ENCODE measurements at places on chromosomes 11 and 22.

DNA sequence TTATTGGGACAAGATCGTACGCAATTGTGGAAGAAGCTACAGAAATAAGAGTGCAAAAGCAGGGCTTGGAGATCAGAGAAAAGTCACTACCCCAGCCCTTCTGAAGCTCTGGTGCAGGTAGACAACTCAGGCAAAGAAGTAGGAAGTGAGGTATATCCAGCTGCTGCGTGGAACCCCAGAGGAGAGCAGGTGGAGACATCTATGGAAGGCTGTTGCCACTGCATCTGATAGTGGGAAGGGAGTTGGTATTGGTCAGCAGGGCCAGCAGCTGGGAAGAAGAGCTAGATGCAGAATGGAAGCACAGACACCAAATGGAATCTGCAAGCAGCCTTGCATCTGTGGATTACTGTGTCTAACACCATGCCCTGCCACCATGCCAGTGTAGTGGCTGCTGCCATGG, 165.1 kb downstream of the WNT11 start:
- no peak for DNase-seq

GRCh38 chr11:69106031-69106811, 49.5 kb upstream of the SMIM38 start:
- no peak for DNase-seq

DNA sequence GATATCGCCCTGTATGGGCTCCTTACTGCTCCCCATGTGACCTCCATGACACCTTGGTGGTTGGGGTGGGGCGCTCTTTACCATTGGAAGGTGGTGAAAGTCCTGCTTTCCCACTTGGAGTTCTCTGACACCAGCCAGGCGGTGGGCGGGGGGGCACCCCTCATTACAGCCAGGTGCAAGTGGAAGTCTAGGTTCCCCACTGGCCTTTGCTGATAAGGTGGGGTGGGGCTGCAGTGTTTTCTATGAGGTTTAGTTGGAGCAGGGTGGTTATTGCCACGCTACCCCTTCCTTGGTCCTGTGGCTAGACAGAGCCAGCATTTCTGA, 5.5 kb upstream of the SLC37A2 start:
- no peak for DNase-seq

- no peak for DNase-seq
Observed at GRCh38 chr11:2940147-2940920, 11.1 kb upstream of the PHLDA2 start.

DNA sequence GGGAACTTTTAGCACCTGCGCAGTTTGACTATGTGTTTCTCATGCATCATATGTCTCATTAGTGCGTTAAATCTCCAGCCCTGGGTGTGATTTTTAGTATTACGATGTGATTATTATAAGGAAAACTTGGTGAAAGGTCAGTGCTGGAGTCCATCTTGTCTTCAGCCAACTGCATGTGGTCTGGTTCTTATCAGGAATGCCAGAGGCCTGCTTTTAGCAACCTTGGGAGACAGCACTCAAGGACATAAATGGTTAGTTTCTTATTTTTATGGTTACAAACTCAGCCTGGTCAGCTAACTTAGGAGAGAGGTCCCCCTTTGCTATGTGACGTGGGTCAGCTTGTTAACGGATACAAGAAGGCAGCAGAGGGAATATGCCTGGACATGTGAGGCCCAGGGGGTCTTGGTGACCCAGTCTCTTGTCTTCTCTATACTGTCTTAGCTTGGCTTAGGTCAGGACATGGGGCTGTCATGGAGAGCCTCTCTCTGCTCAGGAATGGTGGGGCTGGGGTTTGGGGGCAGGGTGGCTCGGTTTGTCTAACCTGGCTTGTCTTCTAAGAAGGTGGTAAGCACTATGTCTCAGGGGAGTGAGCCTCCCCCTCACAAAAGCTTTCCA, 21.5 kb downstream of the KCTD21 start:
- no peak for DNase-seq

DNA sequence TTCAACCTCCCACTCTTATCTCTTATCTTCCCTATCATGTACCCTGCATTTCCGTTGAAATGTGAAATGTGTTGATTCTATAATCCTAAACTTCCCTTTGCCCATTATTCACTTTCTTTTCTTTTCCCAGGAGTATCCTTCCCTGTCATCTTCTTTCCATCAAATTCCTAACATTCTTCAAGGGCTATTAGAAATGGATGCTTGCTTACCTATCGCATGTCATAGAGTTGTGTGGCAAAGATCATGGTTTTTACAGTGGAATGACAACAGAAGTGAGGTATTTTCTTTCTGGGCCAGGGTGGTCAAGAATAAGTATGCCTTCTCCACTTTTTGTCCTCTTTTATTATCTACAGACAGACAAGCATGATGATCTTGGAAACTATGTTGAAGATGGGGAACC, 124.4 kb upstream of the SLC5A12 start:
- DNase-seq: no peak

DNA sequence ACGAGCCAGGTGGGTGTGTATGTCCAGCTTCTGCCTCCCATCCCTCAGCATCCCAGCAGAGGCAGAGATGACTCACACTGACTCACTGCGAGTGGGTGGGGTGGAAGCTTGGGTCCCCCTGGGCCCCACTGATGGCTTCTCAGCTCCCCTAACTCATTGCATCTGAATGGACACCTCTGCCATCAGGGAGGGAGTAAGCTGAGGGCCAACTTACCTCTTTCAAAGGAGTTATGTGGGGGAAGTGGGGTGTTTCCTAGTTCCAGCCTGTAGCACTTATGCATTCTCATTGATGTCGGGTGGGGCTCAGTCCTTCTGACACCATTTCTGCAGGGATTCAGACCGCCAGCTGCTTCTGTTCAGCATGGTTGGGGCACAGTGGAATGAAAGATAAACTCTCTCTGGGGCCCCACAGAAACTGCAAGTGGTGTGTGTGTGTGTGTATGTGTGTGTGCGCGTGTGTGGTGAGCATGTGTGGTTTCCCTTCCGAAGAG, 1425.8 kb downstream of the TBC1D22A start:
- no peak for DNase-seq

- DNase-seq: no peak
Observed at GRCh38 chr11:122405547-122406341, 249.8 kb upstream of the UBASH3B start.

DNA sequence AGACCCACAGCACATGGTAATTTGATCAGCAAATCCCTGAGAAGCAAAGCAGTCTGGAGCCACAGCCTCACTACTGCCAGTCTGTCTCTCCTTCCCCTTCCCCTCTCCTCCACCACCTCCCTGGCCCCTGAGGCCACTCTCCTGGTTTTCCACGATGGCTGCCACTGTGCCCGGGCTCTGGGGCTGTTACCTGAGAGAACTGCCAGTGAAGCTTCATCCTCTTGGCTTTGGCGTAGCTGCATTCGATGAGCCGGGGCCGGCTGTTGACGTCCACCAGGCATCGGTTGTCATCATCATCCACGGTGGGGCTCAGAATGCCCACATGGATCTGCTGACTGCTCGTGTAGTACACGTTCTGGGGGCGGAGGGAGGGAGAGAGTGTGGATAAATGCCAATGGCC, 60.2 kb downstream of the CSNK2A3 start:
- DNase-seq: no peak

- DNase-seq: no peak
Observed at GRCh38 chr11:19208181-19208580, 6.4 kb upstream of the CSRP3 start.

DNA sequence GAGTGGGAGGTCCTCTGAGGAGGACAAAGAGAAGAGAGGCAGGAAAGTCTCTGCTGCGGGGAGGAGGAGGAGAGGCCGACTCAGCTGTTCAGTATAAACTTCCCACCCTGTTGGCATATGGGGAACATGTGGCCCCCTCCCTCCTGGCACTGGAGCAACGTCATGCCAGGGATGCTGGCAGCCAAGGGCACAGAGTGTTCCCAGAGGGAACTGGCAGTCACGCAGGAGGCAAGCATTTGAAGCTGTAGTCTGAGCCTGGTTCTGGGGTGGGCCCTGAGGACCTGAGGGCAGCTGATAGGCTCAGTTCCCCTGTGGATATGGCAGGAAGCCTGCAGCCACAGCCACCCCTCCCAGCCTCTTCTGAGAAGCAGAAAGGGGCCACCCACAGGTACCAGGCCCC, 67.1 kb upstream of the TSPAN18 start:
- no peak for DNase-seq

DNA sequence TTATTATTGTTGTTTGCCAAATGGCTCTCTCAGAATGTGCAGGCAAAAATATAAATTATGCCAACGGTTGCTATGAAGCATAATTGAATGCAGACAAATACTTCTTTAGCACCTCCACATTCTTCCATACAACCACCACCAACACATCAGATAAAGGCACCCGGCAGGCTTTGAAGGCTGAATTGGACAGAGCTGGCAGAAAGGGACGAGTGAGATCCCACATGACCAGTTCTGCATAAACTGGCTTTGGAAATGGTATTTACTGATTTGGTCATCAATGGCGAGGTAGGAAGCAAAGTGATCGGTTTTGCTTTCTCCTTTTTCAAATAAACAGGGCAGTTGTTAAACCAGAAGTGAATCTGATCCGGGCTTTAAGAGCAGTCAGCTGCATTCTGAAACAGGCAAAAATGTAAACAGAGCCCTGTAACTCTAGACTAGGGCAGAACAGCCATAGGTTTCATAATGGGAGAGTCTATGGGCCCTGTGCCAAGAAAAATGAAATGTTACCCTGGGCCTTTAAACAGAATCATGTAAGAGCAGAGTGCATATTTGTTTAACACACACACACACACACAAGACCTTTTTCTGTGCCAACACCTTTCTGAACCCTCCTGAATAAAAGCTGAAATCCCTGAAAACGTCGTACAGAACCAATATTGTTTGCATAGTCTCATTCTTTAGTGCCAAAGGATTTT, 97.7 kb downstream of the MPPED2 start:
- DNase-seq: no peak

- no peak for DNase-seq
Observed at GRCh38 chr11:111454561-111455192, 57.5 kb downstream of the BTG4 start.

- DNase-seq: no peak
Observed at GRCh38 chr11:64268893-64269539, 15.4 kb downstream of the BAD start.

- DNase-seq: no peak
Observed at GRCh38 chr11:60854847-60855725, 664 bp downstream of the PTGDR2 start.
